Sigmoid colon (tissue), 7 donors: ENCODE measurements at places on chromosomes 12 and 14. TPM values are rescaled to one million over a fixed set of nuclear protein-coding genes. Genes with fewer than 3 reads are reported as not detected.

Gene LTB4R
- 4.2 TPM for total RNA-seq

Gene TMTC1
- total RNA-seq, result 71.8 TPM

Gene FAM181A
- total RNA-seq, result not detected

Gene A2M
- total RNA-seq, result 195 TPM

Gene TAC3
- total RNA-seq, result 0.66 TPM

Gene KLRB1
- total RNA-seq, result 0.49 TPM

Gene PRH2
- not detected for total RNA-seq

Gene MUCL1
- not detected for total RNA-seq

Gene PYGL
- total RNA-seq, result 32.0 TPM

Gene TSPAN8
- 1.3 TPM for total RNA-seq

Gene AQP5
- total RNA-seq, result not detected

Gene CGRRF1
- total RNA-seq, result 43.9 TPM

Gene DCN
- total RNA-seq, result 675 TPM

Gene BATF
- total RNA-seq, result not detected

Gene SERPINA3
- total RNA-seq, result 80.9 TPM

Gene OTOGL
- total RNA-seq, result 0.71 TPM

Gene CAPZA3
- total RNA-seq, result not detected

Gene PSEN1
- 53.5 TPM for total RNA-seq

Gene CCND2
- total RNA-seq, result 178 TPM

Gene BHLHE41
- total RNA-seq, result 6.3 TPM

Gene CACNA1C
- total RNA-seq, result 73.8 TPM

Gene RITA1
- 16.5 TPM for total RNA-seq
